ENCODE measurements at places on chromosomes 5 and 9. TPM values are rescaled to one million over a fixed set of nuclear protein-coding genes. Genes with fewer than 3 reads are reported as not detected.

- DNase-seq: peak; percentile 55
Observed at GRCh38 chr9:94213511-94214124, 45.5 kb upstream of the ZNF169 start.

DNA sequence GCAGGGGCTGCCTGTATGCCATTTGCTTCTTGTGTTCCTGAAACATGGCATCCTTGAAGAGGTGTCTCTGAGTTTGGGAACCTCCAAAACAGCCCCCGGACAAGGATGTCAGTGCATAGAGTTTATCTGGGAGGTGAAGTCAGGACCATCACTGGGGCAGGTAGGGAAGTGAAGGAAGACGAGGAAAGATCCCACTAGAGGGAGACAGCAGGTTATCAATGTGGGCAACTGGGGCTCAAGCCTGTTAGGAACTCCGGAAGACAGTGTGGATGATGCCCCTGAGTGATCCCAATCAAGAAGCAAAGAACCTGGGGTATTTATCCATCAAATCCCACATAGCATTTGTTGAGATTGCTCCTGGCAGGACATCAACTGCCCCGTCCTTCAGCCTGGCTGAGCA is 233.1 kb downstream of the AGTPBP1 start:
- no peak for DNase-seq

Gene HMCN2
- total RNA-seq: 7.3 TPM

DNA sequence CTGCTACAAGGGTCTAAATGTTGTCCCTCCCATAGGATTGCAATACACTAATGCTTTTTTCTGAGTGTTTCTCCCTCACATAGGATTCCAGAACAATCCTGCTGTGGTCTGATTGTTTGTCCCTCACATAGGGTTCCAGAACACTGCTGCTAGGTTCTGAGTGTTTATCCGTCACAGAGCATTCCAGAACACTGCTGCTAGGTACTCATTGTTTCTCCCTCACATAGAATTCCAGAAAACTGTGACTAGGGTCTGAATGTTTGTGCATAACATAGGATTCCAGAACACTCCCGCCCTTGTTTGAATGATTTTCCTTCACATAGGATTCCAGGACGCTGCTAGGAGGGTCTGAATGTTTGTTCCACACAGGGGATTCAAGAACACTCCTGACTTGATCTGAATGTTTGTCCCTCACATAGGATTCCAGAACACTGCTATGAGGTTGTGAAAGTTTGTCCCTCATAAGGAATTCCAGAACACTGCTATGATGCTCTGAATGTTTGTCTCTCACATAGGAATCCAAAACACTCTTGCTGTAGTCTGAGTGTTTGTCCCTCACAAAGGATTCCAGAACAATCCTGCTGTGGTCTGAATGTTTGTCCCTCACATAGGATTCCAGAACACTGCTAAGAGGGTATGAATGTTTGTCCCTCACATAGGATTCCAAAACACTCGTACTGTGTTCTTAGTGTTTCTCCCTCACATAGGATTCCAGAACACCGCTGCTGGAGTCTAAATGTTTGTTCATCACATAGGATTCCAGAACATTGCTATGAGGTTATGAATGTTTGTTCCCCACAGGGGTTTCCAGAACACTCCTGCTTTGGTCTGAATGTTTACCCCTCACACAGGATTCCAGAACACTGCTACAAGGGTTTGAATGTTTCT is 213.5 kb downstream of the FOXD4L6 start:
- DNase-seq: no peak

- no peak for DNase-seq
Observed at GRCh38 chr5:29218138-29218537, 1975.3 kb upstream of the CDH6 start.

GRCh38 chr5:68000805-68001204 is 214.8 kb upstream of the PIK3R1 start:
- DNase-seq: no peak

- DNase-seq: peak; percentile 62
Observed at GRCh38 chr9:136533775-136534157, 12.1 kb downstream of the NOTCH1 start.

DNA sequence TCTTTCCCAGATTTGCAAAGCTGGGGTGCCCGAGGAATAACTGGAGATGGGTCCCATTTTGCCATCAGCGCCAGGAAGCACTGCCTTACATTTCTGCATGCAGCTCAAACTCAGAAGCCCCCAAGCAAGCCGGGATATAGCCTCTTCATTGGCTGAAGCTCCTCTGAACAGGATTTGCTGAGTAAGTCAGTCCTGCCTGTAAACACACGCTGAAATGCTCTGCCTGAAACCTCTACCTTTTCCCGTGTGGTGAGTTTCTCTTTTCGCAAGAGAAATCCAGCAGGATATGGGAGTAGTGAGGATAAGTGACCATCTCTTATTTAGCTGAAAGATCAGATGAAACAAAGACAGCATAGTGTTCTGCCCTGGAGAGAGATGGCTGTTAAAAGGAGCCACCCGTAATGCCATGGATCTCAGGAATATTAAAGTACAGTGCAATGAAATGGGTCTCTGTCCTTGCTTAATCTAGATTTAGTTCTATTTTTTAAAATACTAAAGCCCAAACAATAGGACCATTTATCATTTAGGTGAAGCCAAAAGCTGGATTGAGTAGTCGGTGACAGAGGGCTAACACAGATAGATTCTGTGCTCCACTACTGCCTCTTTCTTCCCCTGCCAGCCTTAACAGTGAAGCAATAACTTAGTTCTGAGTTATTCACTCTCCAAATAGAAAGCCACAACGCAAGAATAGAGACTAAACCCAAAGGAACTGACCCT is 177.5 kb upstream of the PPP2R2B start:
- DNase-seq: no peak

DNA sequence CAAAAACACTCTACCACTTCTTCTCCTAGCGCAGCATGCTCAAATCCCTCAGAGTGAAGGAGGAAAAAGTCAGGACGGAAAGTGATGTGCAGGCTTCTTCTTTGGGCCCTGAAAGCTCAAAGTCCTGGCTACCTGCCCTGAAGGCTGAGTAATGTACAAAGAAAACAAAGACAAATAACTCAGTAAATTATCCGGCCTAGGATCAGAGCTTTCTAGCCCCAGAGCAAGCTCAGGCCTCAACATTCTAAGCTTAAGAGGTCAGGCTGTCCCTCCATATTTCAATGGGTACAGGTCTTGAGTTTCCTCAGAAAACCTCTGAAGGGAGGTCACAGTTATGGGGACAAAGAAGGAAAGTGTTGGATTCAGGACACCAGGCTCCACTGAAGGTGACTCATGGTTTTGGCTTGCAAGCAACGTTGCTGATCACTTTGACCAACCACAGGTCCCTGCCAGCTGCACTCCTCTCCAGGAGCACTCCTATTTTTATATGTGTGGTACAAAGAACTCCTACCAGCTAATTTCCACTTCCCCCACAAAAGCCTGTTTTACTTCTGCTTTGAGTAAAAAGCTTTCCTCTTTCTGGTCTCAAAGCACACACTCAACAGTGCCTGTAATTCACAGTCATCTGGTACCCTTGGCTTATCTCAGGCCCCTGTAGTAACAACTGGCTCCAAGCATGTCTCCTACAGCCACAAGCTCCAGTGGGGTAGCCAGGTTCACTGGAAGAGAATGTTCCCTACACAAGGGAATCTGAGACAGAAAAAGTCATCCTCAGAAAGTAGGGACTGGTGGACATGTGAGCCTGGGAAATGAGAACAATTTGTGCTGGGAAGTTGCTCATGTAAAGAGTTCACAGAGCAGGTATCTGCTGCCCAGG is 115.7 kb downstream of the UGCG start:
- DNase-seq: peak; percentile 52

DNA sequence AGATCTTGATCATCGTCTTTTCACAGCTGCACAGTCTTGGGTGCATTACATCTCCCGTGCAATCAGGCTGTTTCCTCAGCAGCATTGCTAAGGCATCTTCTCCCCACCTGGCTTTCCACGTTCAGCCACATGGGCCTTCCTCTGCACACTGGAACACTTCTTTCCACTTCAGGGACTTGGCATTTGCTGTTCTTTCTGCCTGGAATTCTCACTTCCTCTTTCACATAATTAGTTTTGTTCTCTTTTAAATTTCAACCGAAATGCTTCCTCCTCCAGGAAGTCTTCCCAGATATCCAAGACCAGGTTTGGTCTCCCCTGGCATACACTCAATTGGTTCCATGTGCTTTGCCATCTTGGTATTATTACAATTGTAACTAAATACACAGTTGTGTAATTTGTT is 43.8 kb downstream of the WHRN start:
- no peak for DNase-seq

GRCh38 chr5:20033881-20034280 is 45.9 kb upstream of the CDH18 start:
- DNase-seq: no peak

DNA sequence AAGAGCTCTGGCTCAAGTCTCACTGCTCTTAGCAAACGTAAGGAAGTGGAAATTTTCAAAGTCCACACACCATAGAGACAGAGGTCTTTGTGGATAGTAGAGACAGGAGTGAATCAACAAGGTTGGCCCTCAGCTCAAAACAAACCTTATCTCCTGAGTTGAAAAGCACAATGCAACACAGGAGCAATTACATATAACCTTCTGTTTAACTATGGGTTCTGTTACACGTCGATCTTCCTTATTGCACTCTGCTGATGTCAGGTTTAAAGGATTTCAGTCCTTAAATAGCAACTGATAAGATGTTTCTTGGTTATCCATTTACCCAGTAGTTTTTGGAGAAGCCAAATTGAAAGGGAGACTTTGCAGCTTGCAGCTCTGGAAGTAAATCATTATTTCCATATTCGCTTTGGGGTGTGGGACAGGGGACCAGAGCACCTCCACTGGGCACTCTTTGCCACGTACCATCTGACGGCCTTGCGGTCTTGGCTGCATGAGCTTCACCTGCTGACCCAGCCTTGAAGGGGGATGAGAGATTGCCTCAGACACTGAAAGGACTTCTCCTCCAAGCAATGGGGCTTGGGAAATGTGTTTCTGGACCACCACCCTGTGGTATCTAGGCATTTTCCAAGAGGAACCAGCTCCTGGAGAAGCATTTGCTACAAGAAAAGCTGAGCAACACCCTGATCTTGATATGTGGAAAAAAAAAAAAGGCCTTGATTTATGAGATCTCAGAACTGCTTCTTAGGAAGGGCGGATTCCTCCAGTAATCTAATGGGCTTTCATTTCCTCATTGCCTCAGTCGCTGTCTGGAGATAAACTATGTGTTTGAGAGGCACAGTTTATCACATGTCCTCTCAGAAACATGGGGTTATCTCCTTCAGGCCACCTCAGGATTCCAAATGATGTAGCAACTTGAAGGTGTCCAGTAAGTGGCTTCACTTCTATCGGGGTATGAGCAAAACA is 56.2 kb upstream of the ZNF622 start:
- no peak for DNase-seq

Gene ZNF879
- total RNA-seq: 4.6 TPM

- no peak for DNase-seq
Observed at GRCh38 chr5:82362636-82363035, 84.5 kb upstream of the RPS23 start.

DNA sequence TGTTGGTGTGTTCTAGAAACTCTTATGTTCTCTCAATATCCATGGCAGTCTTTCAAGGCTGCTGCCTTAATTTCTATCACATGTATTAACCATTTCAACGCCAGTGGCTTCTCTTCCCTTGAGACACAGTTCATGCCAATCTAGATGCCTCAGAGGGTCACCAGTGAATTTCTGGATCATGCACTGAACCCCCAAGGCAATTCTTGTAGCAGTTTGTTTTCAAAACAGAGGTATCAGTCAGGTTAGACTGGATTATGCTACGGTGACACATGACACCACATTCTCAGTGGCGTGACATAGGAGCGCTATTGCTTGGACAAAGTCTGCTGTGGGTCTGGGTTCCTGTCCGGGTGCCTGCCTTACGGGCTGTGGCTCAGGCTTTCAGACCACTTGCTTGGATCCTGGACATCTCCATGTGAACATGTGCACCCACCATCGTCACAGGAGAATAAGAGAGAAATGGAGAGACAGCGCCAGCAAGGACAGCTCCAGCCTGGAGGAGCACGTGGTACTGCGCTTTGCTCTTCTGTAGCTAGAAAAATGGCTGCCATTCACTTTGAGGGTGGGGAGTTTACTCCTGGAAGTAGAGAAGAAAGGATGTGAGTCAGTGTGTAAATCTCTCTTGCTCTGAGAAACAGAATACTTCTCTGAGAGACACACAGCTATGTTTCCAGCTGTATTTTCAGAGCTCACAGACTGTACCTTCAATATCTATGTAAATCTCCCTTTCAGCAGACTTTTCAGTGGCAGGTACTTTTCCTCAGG is 329.3 kb upstream of the ADCY2 start:
- no peak for DNase-seq

Gene GOLM1
- total RNA-seq: 4.7 TPM

DNA sequence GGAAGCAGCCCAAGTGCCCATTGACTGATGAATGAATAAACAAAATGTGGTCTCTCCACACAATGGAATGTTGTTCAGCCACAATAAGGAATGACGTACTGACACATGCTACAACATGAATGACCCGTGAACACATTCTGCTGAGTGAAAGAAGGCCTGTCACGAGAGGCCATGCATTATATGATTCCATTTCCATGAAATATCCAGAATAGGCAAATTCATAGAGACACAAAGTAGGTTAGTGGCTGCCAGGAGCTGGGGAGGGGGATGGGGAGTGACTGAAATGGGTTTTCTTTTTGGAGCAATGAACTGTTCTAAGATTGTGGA is 41.4 kb downstream of the BICD2 start:
- no peak for DNase-seq

DNA sequence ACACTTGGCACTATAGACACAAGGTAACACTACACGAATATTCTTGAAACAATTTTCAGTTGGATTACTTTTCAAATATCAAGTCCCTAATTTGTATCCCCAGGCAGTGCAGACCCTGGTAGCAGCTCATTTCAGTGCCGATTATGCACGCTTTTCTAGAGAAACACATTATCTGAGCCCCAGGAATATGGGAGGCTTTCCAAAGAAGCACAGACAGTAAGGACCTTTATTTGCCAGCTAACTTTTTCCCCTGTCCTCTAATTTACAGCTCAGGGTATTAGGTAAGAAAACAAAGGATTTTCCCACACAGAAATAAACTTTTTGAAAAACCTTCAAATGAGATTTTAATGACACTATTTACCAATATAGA is 852.3 kb upstream of the DMAC1 start:
- DNase-seq: no peak

DNA sequence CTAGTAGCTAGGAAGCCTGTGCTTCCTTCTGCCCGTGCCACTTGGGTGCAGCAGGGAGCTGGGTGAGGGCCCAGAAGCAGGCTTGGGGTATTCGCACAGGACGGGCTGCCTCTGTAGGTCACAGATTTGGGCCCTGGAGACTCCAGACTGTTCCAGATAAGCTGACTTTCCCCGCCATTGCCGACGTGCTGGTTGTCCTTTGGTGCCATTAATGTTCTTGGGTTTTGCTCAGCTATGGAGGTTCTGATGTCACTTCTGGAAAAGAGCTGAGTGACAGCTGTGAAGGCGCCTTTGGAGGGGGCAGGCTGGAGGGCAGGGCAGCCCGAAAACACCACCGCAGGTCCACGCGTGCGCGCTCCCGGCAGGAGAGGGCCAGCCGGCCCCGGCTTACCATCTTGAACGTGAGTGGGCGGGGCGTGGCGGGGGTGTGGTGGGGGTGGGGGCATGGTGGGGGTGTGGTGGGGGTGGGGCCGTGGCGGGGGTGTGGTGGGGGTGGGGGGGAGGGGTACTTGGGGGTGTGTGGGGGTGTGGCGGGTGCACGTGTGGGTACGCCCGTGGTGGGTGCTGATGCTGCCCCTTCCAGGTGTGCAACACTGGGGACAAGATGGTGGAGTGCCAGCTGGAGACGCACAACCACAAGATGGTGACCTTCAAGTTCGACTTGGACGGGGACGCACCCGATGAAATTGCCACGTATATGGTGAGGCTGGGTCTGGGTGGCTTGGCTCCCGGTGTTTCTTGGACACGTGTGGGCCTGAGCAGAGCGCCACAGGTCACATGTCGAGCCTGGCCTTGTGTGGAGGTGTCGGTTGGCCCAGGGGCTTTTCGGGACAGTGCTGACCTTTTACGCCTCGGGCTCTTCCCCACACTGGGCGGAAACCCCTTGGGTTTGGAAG is 79.6 kb downstream of the WNK2 start:
- DNase-seq: no peak

Data from left ventricle myocardium superior (tissue), 1 donor.